ENCODE measurements at places on chromosomes 5 and 9.

GRCh38 chr5:25295067-25295466 lies 650.3 kb upstream of the CDH10 start:
- DNase-seq = no peak

- no peak for DNase-seq
Measured at GRCh38 chr9:129231022-129231739, 53.1 kb upstream of the IER5L start.

- DNase-seq = no peak
Measured at GRCh38 chr9:31674264-31674663, 710.2 kb upstream of the ACO1 start.

DNA sequence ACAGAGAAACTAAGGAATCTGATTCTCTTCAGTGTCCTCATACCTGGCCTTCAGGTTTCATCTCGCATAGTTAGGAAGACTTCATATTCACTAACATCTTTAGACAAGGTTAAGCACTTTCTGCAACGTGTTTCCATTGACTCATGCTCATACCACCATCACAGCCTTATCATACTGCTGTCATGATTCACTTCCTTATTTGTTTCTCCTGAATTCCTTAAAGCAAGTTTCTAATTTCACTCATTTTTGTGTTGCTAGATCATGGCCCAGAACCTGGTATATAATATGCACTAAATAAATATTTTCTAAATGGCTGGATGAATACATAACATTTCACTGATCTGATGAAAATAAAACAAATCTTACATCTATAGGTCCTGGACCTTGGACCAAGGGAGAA lies 472.9 kb downstream of the PRELID2 start:
- no peak for DNase-seq

DNA sequence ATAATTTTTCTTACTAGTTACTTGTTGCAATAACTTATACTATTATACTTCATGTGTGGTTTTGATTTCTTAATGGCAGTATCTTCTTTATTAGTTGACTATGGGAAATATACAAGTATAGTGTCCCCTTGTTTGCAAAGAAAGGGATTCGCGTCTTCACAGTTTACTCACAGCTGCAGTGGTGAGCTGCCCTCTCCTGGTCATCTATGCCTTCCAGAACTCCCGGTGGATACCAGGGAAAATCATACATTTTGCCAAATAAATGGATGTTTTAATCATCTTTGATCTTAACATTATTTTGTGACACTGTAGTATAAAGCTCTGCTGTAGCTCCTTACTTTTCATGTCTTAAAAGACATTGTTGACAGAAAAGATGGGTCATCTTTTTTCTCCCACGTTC lies 142.0 kb downstream of the ZCCHC7 start:
- no peak for DNase-seq

- DNase-seq = no peak
Measured at GRCh38 chr5:44942524-44943001, 133.8 kb downstream of the MRPS30 start.

DNA sequence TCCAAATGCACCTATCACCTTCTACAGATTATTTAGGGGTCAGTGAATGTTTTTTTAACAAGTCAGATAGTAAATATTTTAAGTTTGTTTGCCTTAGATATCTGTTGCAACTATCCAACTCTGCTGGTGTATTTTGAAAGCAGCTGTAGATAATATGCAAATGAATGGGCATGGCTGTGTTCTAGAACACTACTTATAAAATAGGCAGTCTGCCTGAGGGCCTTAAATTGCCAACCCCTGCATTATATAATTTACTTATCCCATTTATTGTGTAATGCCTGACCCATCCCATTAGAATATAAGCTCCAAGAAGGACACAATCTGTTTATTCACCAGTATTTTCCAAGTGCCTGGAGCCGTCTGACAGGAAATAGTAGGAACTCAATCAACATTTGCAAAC lies 149.0 kb downstream of the TTC39B start:
- no peak for DNase-seq

- DNase-seq = no peak
Measured at GRCh38 chr5:154002511-154003020, 36.1 kb downstream of the FAM114A2 start.

DNA sequence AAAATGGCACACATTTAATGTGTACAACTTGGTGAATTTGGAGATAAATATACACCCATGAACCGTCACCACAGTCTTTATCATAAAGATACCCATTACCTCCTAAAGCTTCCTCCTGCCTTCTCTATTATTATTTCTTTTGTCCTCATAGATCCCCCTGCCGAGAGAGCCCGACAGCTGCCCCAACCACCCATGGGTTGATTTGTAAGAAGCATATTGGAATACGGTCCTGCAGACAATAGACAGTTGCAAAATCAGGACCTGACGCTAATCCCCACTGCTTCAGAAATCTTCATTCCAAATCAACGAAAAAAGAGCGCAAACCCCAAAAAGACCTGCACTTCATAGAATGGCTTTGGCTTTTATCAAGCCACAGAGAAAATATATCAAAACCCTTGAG lies 697.5 kb downstream of the SEMA5A start:
- DNase-seq = no peak

DNA sequence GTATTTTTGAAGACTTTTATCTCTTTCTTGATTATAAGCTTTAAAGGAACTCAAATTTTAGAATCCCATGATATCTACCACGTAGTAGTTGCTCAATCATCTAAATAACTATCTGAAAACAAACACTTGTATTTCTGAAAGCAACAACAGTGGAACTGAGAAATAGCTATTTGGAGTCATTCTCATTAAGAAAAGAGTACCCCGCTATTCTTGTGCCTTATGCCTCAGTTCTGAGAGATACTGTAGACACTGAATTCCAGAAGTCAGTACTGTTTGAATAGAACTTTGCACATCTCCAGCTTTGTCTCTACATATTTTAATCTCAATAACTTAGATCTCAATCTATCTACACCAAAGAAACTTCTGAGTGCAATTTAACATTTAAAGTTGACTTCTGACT lies 11.4 kb downstream of the CHD1 start:
- DNase-seq = no peak

GRCh38 chr9:127162864-127163365 lies 40.5 kb upstream of the ANGPTL2 start:
- no peak for DNase-seq

DNA sequence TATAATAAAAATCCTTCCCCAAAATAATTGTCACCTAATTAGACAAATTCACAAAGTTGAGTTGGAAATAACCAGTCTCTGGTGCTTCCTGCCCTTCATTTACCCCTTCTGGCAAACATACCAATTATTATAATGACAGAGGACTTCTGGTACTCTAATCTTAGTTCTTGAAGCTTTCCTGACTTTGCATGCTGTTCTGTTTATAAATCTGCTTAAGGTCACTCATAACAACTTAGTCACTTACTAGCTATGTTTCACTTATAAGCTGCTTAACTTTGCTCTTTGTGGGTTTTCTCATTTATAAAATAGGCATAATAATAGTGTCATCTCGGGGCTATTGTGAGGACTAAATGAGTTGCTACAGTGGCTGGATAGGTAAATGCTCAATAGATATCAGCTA lies 446.5 kb downstream of the EFNA5 start:
- DNase-seq = no peak

DNA sequence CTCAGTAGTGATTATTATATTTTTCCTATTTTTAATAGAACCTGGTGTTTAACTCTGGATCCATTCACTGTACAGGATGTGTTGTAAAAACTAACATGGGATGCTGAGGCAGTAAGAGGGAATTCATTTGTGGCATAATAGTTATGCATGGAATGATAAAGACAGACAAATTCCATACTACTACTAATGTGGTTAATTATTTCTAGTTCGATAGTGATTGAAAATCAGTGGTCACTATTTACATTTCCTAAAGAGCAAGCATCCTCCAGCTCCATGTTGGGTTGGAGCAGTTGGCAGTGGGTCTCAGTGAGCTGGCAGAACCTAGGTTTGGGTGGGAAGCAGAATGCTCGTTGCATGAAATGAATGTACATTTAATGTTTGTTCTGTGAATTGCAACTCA lies 122.6 kb downstream of the SAXO1 start:
- DNase-seq = no peak

- DNase-seq = no peak
Measured at GRCh38 chr5:180378438-180379344, 25.6 kb upstream of the GFPT2 start.

GRCh38 chr5:78331523-78332080 lies 28.8 kb upstream of the SCAMP1 start:
- no peak for DNase-seq

- DNase-seq = no peak
Measured at GRCh38 chr5:57559110-57559635, 76.6 kb upstream of the ACTBL2 start.

- DNase-seq = no peak
Measured at GRCh38 chr9:78291240-78291925, 5.5 kb upstream of the PSAT1 start.

GRCh38 chr5:140140435-140140834 lies 14.7 kb downstream of the IGIP start:
- DNase-seq = no peak

- peak; percentile 55 for DNase-seq
Measured at GRCh38 chr9:136231478-136232297, 13.9 kb downstream of the QSOX2 start.

GRCh38 chr5:6361101-6361500 lies 17.2 kb downstream of the MED10 start:
- DNase-seq = no peak

DNA sequence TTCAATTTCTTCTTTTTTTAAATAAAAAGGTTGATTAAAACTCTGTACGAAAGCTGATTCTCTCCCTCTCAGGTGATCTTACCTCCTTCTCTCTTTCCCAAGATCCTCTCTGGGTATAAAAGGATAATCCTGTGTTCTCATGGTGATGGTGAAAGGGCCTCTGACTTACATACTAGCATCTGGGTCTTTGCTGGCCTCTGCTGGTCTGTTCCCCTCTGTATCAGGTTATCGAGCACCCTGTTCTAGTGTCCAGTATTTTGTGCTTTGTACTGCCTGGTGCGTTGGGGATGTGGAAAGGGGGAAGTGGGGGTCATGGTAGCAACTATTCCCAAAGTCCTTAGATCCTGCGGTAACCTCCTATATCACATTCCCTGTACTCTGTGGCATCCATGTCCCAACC lies 328.9 kb downstream of the NR2F1-AS1 start:
- no peak for DNase-seq

GRCh38 chr9:107465467-107466451 lies 23.8 kb downstream of the KLF4 start:
- no peak for DNase-seq

DNA sequence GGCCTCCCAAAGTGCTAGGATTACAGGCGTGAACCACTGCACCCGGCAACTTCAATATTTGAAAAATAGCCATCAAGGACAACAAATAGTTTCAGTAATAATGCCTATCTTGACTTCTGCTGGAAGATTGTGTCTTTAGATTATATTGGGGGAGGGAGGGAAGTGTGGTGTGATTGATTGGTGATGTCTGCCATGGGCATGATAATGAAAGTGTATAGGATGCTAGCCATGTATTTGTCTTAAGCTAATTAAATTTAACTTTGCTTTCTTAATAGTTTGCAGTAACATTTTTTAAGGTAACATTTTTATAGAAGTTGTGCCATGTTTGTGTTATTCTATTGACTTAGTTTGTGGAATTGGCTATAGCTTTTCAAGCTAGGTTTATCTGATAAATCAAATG lies 4.6 kb downstream of the JMY start:
- no peak for DNase-seq

DNA sequence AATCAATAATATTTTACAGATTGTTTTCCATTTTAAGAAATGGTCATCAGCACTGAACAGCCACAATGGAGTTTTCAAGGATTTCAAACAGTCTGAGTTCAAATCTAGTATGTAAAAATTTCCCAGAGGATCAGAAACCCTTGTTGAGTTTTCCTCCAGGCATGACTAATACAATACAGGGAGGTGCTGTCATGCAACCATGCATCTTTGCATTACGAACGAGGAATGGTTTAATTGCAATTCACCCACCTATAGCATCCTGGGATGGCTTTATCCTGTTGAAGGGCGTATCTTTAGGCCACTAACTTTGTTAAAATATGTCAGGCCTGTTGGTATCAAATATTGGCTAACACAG lies 196.4 kb downstream of the EFNA5 start:
- no peak for DNase-seq

All from CD4-positive, alpha-beta memory T cell (primary cell).